Bone marrow (tissue), 2 donors: ENCODE measurements at places on chromosomes 12 and 14.
A peak's percentile ranks its signal among the peaks of the same experiment; 100 is the strongest.

GRCh38 chr12:12714276-12715021 lies 2.7 kb upstream of the CDKN1B start:
- no peak for DNase-seq

- no peak for DNase-seq
These were observed 12.1 kb downstream of the BMAL2 start for GRCh38 chr12:27344760-27345159.

GRCh38 chr12:114612062-114612461 lies 71.9 kb downstream of the TBX3 start:
- DNase-seq = no peak

DNA sequence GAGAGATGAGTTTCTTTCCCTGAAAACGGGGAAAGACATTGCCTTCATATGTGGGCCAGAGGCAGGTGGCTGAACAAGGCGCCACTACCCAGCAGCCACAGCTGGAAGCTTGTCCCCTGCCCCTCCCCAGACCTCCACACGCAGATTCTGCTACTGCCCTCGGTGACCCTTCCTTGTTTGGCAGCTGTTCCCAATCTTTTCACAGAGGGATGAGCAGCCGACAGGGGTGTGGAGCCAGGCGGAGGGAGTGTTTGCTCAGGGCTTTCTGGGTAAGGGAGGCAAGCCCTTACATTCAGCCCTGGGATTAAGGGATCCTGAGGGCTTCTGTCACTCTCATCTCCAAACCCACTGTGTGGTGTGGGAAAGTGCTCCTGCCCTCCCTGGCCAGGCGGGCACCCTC lies 4.5 kb upstream of the KRT4 start:
- no peak for DNase-seq

DNA sequence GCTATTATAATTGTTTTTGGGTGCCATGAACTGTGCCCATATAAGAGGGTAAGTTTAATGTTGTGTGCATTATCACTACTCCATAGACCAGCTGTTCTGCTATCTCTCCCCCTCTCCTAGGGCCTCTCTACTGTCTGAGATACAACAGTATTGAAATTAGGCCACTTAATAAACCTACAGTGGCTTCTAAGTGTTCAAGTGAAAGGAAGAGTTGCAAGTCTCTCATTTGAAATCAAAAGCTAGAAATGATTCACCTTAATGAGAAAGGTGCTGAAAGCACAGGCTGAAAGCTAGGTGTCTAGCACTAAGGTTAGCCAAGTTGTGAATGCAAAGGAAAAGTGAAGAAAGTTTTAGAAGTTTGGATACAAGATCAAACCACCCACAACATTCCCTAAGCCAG lies 168.0 kb downstream of the SLC16A7 start:
- no peak for DNase-seq

DNA sequence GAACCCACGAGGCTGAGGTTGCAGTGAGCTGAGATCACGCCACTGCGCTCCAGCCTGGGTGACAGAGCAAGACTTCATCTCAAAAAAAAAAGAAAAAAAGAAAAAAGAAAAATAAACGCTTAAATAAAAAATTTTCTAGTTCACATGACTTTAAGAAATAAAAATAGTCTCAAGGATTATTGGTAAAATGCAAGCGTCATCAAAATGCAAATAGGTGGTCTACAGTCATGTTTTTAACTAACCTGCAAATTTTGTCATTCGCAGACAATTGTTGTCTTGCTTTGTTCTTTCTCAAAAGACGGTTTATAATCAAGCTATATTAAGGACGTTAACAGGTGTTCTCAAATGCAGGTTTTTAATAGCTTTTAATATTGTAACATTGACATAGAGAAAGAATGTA lies 22.4 kb downstream of the TXNRD1 start:
- DNase-seq = no peak

DNA sequence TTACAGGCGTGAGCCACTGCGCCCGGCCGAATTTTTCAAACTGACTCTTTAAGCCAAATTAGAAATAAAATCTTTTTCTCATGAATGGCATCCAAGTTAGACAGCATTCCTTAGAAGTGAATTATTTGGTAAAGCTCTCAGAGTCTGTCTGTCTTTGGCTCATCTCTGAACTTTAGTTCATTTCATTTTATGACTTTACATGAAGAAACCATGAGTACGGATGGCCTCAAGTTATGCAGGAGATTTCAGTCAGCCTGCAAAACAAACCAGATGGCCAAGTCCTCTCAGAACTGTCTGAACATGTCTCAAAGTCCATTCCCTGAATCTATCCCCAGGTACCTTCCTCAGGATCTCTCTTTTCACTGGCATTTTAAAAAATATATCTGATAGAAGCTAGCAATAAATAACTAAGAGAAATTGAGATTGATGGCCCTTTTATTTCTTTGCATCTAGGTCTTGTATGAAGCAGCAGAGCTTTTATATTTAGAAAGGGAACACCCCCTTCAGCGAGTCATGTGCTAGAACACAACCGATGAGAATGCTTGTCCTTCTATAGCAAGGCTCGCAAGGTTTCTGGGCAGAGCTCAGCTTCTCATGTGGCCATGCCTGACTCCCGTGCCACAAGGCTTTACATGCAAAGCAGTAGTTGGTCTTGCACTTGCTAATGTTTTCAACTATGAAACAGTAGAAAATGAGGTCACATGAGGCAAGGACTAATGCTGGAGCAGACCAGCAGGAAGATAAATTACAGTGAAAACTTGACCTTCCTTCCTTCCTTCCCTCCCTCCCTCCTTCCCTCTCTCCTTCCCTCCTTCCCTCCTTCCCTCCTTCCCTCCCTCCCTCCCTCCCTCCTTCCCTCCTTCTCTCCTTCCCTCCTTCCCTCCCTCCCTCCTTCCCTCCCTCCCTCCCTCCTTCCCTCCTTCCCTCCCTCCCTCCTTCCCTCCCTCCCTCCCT lies 125.0 kb downstream of the AKAP6 start:
- no peak for DNase-seq

DNA sequence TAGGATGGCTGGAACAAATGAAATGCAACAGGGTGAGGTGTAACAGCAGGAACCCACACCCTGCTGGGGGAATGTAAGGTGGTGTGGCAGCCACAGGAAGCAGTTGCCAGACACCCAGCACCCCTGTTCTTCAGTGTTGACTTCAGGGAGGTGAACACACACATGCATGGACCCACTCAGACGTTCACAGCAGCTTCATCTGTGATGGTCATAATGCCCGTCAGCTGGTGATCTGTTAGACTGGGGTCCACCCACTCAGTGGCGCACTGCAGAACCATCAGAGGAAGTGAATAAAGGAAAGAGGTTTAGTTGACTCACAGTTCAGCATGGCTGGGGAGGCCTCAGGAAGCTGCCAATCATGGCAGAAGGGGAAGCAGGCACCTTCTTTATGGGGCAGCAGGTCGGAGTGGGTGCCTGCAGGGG lies 22.7 kb upstream of the TEX22 start:
- DNase-seq = peak; percentile 26

GRCh38 chr14:62234849-62235248 lies 472.6 kb downstream of the SNAPC1 start:
- no peak for DNase-seq

DNA sequence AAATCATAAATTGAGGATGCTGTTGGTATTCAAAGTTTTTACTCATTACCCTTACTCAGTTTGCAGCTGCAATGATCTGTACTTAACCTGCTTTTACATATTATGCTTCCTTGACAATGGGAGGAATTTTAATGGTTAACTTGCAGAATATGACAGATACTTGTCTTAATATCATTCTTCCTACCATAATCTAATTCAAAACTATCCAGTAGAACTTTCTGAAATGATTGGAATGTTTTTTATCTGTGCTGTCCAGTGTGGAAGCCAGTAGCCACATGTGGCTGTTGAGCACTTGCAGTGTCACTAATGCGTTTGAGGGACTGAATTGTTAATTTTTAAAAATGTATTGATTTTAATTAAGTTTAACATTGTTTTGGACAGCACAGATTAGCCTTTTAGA lies 23.5 kb downstream of the FGFR1OP2 start:
- DNase-seq = no peak

- no peak for DNase-seq
These were observed 32.1 kb upstream of the PPP2R5C start for GRCh38 chr14:101729382-101729781.

DNA sequence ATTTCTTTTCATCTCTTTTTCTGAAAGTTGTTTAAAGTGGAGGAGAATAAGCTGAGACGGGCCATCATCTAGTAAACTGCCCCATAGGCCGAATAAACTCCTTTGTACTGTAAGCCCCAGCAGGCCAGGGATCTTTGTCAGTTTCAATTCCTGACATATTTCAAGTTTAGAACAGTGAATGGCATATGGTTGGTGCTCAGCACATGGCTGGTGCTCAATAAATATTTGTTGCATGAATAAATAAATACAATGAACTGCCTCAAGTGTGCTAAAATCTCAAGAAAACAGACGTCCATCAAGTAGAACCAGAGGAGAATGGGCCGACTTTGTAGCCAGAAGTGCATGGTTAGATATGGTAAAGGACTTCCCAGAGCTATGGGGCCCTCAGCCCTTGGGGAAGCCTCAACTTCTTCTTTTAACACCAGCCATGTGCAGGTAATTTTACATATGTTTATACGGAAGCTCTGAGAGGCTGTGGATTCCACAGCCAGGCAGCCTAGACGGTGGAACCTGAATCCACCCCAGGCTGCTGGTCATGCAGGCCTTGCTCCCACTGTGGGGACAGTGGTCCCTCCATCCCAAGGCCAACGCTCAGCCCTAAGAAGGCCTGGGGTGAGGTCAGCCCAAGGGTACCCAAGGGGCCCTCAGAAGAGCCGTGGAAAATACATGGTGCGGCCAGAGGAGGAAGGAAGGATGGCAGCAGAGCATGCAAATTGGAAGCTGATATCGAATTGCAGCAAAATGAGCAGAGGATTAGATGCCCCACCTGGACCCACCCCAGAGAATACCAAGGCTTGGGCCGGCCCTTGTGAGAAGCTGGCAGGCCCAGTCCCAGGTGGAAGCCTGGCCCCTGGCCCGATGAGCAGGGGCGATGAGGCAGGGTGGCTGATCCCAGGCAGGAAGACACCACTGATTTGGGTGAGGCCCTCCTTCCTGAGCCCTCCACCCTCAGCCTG lies 8.7 kb upstream of the AQP2 start:
- no peak for DNase-seq

DNA sequence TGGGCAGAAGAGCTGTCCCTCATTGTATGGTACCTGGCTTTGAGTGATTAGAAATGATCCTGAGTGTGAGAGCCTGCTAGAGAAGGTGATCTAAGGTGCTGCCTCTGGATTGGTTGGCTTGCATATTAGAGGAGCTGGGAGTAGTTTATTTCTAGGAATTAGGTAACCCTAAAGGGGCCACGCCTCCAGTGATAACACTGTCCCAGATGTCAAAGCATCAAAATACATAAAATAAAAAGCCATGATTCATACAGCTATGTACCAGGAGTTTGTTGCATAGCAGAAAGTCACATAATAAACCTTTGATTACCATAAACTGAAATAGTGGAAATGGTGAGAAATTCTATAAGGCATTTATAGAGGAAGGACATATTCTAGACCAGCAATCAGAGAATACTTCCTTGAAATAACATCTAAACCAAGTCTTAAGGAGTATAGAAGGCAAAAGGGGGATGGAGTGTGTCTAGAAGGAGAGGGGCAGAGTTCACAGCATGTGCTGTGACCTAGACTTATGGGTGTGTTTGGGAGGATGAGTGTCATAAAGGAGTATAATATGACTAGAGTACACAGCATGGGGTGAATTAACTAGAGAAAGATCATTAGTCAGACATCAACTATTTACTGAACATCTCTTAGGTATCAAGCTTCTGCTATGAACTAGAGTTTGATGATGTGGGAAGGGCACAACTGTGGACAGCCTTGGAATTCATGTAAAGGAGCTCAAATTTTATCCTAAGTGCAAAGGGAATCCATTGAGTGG lies 686.4 kb downstream of the GALC start:
- DNase-seq = no peak

DNA sequence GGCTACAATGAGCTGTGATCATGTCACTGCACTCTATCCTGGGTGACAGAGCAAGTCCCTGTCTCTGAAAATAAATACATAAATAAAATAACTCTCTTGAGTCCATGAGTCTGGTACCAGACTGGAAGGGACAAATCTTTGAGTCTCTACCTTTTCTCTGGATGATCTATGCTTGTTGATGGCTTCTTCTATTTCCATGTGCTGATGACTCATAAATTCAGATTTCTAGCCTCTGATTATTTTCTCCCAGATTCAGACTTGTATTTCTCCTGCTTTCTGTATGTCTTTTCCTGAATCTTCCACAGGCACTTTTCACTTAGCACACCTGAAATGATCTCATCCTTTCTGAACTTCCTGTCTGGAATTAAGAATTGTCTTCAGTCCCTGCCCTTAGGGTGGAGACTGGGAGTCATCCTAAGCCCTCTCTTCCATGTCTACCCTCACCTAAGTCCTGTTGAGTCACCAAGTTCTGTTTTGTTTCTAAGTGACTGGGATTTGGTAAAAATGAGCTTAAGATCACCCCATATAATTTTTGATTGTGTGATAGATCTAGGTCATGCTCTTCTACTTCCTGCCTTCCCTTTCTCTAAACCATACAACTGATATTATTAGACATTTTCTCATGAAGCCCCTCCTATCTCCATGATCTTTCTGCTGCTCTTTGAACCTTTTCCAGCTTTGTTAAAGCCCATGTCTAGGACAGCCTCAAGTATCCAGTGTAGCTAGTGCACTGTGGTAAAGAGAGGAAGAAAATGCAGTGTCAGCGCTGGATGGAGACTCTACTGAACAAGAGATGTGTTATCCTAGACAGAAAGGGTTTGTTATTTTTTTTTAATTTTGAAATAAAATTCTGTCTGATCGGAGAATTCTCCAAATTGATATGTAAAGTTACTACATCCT lies 13.1 kb downstream of the AKAP6 start:
- DNase-seq = no peak

DNA sequence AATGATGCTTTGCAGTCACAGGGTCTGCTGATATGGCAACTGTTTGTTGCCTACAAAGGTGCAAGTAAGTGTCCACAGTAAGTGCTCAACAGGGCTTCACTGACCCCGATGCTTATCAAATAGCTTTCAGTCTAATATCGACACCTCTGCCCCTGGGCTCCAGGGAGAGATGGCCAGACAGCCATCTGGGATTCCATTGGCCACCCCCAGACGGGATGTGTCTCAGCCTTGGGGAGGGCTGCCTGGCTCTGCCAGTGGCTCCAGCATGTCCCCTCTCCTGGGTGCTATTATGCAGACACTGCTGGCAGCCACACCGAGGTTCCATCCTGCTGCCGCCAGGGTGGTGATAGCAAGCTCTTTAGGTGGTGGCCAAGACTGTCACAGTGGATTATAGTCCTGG lies 57.4 kb downstream of the DGLUCY start:
- no peak for DNase-seq

- no peak for DNase-seq
These were observed 48.7 kb upstream of the ABCC9 start for GRCh38 chr12:21989819-21990412.

- DNase-seq = no peak
These were observed 326.8 kb downstream of the ALG10 start for GRCh38 chr12:34348836-34349672.

DNA sequence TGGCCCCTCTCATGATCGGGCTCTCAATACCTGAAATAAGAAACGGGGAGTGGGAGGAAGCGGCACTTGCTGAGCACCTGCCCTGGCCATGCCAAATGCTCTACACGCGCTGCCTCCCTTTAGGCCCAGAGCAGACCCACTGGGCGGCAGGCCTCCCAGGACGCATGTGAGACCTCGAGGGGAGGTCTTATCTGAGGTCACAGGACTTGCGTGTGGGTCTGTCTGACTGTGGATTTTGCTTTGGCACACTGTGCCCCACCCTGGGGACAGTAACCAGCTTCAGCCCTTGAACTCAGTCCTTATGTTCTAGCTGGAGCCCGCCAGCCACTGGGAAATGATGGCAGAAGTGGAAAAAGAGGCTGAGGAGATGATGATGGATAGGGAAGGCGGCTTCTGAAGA lies 91.8 kb downstream of the RBM19 start:
- no peak for DNase-seq
